Activated T-cell treated with anti-CD3 and anti-CD28 coated beads, Interleukin-2, amount 50 U/mL, for 72 hours (primary cell): ENCODE measurements at places on chromosomes 4 and X. TPM values are rescaled to one million over a fixed set of nuclear protein-coding genes. Genes with fewer than 3 reads are reported as not detected.

Gene SLIT2
- not detected for total RNA-seq

GRCh38 chr4:3487861-3488260, 24.8 kb downstream of the DOK7 start:
- DNase-seq, result no peak

GRCh38 chr4:53711926-53712325, 120.6 kb upstream of the LNX1 start:
- DNase-seq, result no peak

- no peak for DNase-seq
These were observed 573 bp downstream of the HTR2C start for GRCh38 chrX:114584375-114584943.

Gene DDIT4L
- 0.72 TPM for total RNA-seq

DNA sequence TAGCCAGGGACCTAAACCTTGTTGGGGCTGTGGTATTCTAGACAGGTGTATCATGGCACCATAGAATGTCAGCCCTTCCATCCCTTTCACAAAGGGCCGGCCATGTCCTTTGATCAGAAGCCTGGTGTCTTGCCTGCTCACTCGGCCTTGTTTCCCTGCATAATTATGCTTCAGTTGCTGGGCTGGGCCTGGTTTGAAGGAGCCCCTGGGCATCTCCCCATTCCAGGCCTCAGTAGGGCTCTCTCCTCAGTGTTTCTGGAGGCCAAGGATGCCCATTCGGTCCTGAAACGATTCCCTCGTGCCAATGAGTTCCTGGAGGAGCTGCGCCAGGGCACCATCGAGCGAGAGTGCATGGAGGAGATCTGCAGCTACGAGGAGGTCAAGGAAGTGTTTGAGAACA, 4.5 kb downstream of the PRRG3 start:
- no peak for DNase-seq

DNA sequence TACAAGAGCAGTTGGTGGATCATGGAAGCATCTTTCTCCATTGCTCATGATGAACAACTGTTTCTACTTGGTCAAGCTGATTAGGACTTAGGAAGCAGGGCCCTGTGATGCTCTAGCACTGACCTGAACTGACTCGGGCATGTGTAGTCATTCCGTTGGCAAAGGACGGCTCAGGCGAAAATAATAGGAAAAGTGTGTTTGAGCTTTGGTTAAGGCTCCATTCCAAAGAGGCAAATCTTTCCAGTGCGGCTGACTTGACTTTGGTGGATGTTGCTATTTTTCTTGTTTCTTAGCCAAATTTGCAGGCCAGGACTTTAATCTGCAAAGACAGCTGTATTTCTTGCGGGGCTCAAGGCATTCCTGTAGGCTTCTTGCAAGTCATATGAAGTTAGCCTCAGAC, 39.5 kb downstream of the ZNF518B start:
- DNase-seq, result no peak

Gene CNOT6L
- total RNA-seq, result 223 TPM

- no peak for DNase-seq
These were observed 36.4 kb upstream of the GPR174 start for GRCh38 chrX:79107891-79108718.

GRCh38 chr4:173261052-173261451, 73.1 kb downstream of the HMGB2 start:
- no peak for DNase-seq

DNA sequence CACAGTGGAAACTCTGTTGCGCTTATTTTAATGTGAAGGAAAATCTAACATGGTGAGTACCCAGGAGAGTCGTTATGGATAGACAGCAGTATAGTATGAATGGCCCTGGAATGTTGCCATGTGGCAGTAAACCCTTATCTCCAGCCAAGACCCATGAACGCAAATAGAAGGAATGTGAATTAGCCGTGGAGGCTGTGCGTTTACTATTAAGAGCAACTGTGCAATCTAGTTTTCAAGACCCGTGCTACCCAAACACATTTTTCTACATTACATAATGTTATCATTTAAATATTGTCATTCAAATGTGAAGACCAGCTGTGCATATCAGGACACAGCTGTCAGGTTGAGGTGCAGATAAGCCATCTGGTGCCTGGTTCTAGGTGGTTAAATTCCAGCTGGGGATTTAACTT, 13.3 kb upstream of the AGA start:
- DNase-seq, result no peak

DNA sequence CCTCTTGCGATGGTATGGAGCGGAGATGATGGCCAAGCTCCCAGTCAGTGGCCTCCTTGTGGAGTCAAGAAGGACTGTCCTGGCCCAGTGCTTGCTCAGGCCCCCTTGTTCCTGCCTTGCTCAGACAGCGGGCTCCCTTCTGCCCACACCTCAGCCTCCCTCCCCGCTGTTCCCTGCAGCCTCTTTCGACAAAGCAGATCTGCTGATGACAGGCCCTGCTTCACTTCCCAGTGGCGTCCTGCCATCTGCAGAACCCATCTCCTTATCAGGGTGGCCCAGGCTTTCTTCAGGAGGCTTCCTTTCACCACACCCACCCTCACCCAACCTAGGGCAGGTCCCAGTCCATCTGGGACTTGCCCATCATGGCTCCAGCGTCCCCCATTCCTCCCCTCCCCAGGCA, 80.0 kb downstream of the CLDN34 start:
- DNase-seq, result no peak

DNA sequence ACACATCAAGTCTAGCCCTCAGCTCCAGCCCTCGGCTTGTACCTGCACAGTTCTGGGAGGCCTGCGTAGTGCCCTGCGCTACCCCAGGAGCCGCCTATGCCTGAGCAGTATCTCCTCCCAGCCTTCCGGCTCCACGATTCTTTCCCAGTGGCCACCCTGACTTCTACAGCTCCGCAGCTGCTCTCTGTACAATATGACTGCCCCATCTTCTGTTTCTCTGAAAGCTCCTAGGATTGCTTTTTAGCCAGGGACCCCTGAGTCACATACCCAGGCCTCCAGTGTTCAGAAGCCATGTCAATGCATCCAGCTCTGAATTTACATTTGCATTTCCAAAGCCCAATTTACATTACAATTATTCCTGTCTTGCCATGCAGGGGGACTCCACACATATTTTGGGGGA, 135.5 kb downstream of the PJA1 start:
- DNase-seq, result no peak

GRCh38 chr4:62209757-62210485, 1009.8 kb downstream of the ADGRL3 start:
- no peak for DNase-seq

DNA sequence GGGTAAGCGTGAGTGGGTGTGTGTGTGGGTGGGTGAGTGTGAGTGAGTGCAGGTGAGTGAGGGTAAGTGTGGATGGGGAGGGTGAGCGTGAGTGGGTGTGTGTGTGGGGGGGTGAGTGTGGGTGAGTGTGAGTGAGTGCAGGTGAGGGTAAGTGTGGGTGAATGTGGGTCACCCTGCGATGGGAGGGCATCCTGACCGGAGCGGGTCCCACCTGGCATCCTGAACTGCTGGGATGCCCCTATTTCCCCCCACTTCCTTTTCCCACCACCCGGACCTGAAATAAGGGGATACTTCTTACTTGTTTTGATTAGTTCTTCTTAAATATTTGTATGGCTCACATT, 49.5 kb downstream of the ING2 start:
- DNase-seq, result no peak

Gene FAM9C
- 0.09 TPM for total RNA-seq

- DNase-seq, result no peak
These were observed 140.5 kb downstream of the GRIA3 start for GRCh38 chrX:123324625-123325024.

Gene SOWAHD
- 0.50 TPM for total RNA-seq

DNA sequence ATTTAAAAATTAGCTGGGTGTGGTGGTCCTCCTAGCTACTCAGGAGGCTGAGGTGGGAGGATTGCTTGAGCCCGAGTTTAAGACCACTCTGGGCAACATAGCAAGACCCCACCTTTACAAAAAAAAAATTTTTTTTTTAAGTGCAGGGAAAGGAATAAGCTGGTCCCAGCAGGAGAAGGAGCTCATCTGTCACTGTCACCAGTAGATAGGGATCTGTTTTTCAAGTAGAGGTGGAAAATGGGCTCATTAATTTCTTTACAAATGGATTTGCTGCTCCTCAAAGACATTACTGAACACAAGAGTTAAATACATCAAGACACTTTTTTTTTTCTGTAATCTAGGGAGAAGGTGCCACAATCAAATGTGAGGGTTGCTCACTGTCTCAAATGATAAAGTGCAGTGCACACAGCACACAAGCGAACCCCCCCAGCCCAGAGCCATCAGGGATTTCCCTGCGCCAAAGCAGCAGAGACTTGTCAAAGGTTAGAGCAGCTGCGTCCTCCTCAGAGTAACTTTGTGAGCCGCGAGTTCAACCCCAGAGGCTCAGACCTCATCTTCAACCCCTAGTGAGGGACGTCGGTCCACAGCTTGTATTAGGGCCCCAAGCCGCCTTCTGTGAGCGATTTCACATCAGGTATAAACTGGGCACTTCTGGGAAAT, 14.3 kb upstream of the MTNR1A start:
- no peak for DNase-seq

- DNase-seq, result no peak
These were observed 5.8 kb downstream of the MECP2 start for GRCh38 chrX:154091678-154092077.

Gene CSN1S1
- not detected for total RNA-seq
